ENCODE measurements at places on chromosomes 5 and 9.

- DNase-seq = no peak
Measured at GRCh38 chr5:102986074-102986473, 133.9 kb downstream of the GIN1 start.

GRCh38 chr9:78358329-78359051 is 61.6 kb downstream of the PSAT1 start:
- DNase-seq = no peak

GRCh38 chr5:103428411-103428871 is 134.1 kb downstream of the NUDT12 start:
- no peak for DNase-seq

GRCh38 chr9:119282476-119283077 is 86.7 kb downstream of the BRINP1 start:
- DNase-seq = no peak

- no peak for DNase-seq
Measured at GRCh38 chr5:109701792-109702191, 12.1 kb downstream of the MAN2A1 start.

DNA sequence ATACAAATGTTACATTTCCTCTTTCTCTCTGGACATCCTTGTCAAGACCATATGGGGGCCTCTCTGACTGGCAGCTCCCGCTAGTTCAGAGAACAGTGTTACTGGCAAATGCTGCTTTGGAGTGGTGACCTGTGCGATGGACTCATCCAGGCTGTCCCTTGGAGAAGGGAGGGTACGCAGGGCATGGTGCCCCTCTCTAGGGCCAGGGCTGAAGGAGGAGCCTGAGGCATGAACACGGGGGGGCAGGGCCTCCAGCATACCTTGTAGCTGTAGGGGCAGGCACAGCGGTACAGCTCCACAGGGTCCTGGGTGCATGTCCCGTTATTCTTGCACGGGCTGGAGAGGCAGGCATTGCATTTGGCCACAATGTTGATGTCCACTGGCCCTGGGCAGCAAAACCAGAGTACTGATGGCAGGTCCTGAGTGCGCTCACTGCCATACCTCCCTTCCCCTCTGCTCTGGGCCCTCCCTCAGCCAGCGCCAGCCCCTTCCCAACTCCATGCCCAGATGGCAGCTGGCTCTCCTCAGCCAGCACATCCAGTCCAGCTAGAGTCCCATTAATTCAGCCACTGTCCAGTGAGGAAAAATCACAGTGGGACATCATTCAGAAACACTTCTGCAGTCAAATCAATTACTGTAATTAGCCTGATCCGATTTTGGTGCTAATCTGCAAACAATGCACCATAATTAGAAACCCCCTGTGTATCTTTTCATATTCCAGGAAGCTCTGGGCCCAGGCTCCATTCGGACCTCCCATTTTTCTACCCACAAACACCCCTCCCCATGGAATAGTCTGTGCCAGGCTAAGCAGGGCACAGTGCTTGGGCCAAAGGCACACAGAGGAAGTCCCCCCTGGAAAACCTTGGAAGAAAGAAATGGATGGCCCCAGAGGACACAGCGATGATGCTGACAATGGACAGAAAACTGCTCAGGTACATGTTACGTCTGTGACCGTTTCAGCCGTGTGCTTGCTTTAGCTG is 128.8 kb upstream of the PANK3 start:
- DNase-seq = no peak

DNA sequence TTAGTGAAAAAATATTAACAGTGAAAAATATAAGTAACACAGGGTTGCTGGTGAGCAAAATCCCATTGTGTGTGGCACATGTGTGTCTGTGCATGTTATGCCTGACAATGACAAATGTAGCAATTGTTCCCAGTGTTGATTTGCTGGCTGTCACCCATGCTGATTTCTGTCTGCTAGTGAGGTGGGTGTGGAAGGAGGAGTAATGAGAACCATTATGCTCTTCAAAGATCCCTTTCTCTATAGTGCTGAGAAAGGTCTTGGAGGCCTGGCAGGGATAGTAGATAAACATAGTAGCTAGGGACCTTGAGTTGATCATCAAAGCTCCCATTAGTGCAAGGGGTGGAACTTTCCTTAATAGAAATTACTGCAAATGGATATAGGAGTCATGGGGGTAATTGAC is 152.5 kb upstream of the CLINT1 start:
- DNase-seq = no peak

DNA sequence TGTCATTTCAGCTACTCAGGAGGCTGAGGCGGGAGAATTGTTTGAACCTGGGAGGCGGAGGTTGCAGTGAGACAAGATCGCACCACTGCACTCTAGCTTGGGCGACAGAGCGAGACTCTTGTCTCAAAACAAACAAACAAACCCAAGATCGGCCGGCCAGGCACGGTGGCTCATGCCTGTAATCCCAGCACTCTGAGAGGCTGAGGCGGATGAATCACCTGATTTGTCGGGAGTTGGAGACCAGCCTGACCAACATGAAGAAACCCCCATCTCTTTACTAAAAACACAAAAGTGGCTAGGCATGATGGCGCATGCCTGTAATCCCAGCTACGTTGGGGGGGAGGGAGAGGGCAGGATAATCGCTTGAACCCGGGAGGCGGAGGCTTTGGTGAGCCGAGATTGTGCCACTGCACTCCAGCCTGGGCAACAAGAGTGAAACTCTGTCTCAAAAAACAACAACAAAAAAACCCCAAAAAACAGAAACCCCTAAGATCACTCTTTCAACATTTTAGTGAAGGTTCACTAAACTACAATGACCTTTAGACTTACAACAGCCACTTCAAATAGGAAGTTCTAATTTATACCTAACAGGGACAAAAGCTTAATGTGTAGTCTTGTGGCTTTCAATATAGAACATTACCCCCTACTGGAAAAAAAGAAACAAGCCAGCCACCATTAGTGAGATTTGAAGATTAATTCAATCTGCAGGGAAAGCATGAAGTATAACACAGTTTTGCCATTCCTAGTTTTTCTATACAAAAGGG is 7.0 kb downstream of the HSPA9 start:
- DNase-seq = no peak

GRCh38 chr9:27280860-27281259 is 16.1 kb downstream of the EQTN start:
- DNase-seq = no peak

GRCh38 chr5:90220554-90220953 is 189.0 kb downstream of the CETN3 start:
- DNase-seq = no peak

GRCh38 chr5:122156724-122157325 is 27.5 kb downstream of the ZNF474 start:
- DNase-seq = no peak

DNA sequence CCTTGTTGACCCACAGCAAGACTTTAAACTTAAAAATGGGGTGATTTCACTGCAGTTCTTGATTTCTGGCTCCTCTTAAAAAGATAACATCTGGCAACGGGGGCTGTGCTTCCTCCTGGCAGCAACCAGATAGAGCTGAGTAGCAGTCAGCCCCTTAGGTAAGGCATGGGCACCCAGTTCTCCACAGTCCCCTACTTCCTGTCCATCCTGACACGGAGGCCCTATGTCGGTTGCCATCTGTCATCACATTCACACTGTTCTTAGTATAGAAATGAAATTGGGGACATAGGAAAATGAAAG is 11.7 kb downstream of the CD74 start:
- DNase-seq = no peak

GRCh38 chr9:34240006-34240405 is 61.2 kb downstream of the UBAP1 start:
- DNase-seq = no peak

DNA sequence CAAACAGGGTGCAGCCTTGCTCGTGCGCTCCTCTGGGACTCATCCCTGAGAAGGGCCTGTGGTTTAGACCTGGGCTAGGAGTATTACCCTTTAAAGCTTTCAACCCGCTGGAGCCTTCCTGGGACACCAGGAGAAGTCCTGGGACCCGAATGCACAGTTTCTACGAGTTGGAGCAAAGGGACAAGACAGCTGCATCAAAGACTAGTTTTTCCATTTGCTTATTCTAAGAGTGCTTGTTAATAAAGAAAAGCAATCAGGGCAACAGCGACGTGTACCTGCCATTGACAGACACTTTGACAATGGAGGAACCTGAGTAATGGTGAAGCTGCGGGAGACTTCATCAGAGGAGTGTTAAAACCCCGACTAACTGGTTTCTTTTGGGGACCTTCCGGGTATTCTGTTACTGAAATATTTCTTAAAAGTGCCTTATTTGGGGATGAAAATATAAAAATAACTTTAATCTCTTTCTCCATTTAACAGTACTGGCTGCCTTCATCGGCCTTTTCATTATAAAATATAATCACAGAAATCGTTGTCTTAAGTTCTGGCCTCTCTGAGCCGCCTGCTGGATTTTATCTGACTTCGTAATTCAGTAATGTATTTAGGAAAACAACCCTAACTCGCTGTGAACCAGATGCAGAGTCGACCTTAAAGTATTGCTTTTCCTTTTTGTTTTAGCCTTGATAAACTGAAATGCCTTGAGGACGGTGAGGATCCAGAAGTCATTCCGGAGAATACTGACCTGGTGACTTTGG is 732 bp downstream of the SNAPC3 start:
- no peak for DNase-seq

GRCh38 chr9:112174222-112174964 is 704 bp downstream of the SUSD1 start:
- peak; percentile 89 for DNase-seq

GRCh38 chr9:14868772-14869583 is 41.2 kb downstream of the FREM1 start:
- DNase-seq = no peak

GRCh38 chr5:113226116-113226736 is 208.6 kb downstream of the TSSK1B start:
- DNase-seq = no peak

- DNase-seq = no peak
Measured at GRCh38 chr5:90934091-90934719, 375.6 kb downstream of the ADGRV1 start.

- DNase-seq = no peak
Measured at GRCh38 chr9:110451726-110452125, 114.1 kb upstream of the TXNDC8 start.

DNA sequence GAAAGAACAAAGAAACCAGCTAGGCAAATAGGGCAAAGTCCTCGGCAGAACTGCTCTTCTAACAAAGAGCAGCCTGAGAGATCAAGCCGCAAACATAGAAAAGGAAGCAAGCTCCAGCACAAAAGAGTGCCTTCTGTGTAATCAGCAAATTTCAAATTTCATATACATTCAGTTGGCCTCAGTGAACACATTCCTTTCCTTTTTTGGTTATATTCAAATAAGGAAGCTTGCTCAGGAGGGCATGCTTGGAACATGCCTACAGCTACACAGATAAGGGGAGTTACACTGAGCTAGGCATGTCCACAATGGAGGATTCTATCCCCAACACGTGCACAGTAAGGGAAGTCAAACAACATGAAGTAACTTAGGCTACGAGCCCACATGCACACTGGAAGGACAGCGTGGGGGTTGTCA is 23.4 kb downstream of the IL33 start:
- no peak for DNase-seq

- DNase-seq = no peak
Measured at GRCh38 chr5:154380263-154380662, 65.5 kb upstream of the SAP30L start.

GRCh38 chr9:8604201-8604600 is 804.6 kb upstream of the DMAC1 start:
- no peak for DNase-seq

DNA sequence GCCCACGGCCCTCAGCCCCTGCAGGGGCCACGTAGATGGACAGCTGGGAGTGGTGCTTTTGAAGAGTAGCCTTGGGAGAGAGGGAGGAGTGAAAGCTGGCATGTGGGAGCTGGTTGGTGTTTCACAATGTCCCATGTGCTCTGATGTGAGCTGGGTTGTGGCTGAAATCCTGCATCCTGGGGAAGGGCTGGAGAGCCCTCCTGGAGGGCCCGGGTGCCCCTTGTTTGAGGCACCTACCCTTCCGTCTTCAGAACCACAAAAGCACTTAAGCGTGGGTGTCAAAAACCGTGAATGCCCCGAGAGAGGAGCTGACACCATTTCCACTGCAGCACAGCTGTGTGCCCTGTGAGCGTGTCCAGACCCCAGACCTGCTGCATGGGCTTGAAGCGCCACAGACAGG is 199.1 kb upstream of the ZNF618 start:
- DNase-seq = no peak

GRCh38 chr9:515665-516064 is 301.0 kb downstream of the DOCK8 start:
- no peak for DNase-seq

DNA sequence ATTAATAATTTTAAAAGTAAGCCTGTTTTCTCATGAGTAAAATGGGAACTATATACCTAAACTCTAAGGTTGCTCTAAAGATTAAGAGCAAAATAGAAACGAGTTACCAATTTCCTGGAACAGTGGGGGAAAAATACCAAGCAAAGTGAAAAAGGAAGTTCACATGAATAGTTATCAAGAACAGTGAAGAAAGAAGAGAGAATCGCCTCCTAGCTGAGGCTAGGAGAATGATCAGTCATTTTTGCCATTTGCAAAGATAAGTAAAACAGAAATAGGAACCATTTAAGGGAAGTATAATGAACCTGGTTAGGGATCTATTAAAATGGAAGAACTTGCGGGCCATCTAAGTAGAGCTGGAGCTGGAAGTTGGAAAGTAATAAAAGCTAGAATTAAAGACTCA is 50.7 kb downstream of the P4HA2 start:
- DNase-seq = peak; percentile 25

GRCh38 chr9:10434412-10434811 is 178.4 kb downstream of the PTPRD start:
- no peak for DNase-seq

- no peak for DNase-seq
Measured at GRCh38 chr9:36881743-36882441, 152.2 kb downstream of the PAX5 start.

- no peak for DNase-seq
Measured at GRCh38 chr9:129392093-129392541, 214.1 kb upstream of the IER5L start.

DNA sequence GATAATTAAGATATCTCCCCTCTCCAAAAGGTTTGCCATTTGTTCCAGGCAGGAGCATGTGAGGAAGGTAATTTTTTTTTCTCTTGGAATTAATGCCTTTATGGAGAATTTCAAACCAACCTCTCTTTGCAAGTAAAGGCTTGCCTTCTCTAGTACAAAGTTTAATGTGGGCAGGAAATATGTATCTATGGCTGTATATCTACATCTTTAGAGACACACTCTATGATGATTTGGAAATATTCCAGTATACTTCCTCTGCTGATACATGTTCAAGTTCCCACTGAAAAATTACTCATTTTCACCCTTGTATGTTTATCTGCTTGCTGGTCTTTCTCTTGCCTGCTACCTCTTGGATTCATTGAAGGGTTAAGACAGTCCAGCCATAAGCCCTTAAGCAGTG is 83.5 kb upstream of the SEMA6A start:
- DNase-seq = no peak

GRCh38 chr5:135173662-135174290 is 139.7 kb upstream of the PITX1 start:
- no peak for DNase-seq

GRCh38 chr9:17057729-17058128 is 77.1 kb upstream of the CNTLN start:
- DNase-seq = no peak

- DNase-seq = no peak
Measured at GRCh38 chr5:43839218-43839617, 236.2 kb downstream of the NNT start.
